ENCODE measurements at places on chromosomes 5 and 9. TPM values are rescaled to one million over a fixed set of nuclear protein-coding genes. Genes with fewer than 3 reads are reported as not detected.
A peak's percentile ranks its signal among the peaks of the same experiment; 100 is the strongest.

DNA sequence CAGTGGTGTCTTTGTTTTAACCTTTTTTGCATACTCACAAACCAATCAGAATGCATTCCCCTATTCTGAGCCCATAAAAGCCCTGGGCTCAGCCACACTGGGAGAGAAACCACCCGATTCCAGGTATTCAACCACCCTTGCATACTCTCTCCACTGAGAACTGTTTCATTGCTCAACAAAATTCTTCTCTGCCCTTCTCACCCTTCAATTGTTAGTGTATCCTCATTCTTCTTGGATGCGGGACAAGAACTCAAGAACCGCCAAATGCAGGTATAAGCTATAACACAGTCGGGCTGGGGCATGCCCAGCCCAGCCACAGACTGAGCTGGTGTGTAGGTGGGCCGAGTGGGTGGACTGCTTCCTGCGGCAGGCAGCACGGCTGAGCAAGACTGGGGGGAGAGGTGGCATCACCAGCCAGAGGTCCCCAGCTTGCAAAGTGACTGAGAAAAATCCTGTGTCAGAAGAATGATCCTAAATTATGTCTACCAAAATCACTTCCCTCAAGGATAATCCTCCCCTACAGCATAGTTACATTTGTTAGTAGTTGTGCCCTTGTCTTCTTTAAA, 141.0 kb downstream of the SSBP2 start:
- no peak for DNase-seq

The FBLL1 gene
- polyA plus RNA-seq = 0.48 TPM

GRCh38 chr5:45410304-45410995, 285.7 kb downstream of the HCN1 start:
- no peak for DNase-seq

The FAM219A gene
- polyA plus RNA-seq = 13.0 TPM

DNA sequence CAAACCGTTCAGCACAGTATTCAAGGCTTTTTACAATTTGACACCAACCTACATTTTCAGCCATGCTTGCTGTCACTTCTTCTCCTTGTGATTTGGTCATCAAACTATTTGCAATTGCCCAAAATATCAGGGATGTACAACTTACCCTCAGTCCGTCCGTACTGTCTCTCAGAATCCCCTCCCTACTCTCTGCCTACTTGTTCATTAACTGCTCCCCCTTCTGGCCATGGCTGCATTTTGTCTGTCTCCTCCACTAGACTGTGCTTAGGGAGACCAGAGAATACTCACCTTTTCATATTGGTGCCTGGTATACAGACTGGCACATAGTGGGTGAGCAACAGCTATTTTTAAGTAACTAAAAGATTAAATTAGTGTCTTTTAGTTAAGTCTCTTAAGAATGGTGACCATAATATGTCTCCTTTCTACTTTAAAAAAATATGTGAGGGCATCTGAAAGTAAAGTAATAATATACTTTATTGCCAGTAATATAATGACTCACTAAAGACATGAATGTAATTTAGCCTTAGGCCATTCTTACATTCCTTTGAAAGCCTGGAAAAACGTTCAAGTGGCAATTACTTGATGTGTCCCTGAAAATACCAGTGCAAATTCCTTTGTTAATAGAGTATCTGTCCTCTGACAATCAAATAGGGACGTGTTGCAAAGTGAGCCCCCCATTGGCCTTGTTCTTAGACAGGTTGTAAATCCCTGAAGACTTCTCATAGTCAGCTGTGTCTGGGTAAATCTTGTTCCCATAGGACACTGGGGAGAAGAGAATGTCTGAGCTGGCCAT, 27.8 kb downstream of the PRLR start:
- no peak for DNase-seq

DNA sequence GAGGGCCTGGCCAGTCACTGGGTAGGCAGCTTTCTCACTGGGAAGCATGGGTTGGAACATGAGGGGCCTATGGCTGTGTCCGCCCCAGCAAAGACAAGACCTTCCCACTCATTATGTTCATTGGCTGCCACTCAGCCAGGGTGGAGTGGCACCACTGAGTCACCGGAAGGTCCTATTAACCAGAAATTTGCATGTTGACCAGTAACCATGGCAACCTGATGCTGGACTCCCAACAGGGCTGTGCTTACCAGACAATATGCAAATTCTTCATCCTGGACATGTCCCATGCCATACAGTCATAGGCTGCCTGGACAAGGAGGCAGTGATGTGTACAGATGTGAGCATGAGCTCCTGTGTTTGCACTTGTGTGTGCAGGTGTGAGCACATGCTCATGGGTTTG, 66.7 kb downstream of the PSD2 start:
- no peak for DNase-seq

DNA sequence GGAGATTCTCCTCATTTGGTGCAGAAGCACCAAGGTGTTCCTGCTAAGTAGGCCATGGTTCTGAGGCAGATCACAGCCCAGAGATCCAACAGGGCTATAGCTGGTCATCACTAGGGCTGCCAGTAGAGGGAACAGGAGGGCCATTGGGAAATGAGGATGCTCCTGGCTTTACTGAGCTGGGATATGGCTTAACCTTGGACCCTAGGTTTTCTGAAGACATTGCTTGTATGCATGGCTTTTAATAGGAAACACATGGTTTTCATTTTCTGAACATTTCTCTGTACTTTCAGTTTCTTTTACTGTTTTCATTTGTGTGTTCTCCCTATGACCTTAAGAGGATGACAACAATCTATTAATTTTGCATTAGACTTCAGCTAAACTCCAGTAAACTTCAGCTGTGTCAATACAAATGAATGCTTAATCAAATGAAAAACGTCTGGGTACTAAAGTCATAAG, at the start of gene IFNW1:
IFNW1 (minus strand) TSS at position 406 of the 456 bp plus-strand sequence; CDS start at position 144, 262 bp downstream.
- DNase-seq = no peak

DNA sequence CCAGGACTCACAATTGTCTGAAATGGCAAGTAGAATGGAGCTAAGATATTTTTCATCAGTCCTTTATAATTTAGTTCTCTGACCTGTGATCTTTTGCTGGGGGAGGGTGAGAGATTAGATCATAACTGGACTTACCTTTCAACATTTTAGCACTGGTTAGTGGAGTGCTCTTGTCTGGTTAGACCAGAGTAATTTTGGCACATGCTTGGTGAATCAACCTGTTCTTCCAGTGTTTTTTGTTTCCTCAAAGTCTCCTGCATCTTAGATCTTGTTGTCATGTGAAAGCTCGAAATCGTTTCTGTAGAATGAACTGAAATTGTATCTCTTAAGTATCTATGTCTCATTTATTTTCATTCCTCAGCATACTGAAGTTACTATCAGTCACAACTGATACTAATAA, 122.4 kb downstream of the TLE4 start:
- no peak for DNase-seq

GRCh38 chr5:41127967-41128690, 57.0 kb upstream of the MROH2B start:
- DNase-seq = no peak

DNA sequence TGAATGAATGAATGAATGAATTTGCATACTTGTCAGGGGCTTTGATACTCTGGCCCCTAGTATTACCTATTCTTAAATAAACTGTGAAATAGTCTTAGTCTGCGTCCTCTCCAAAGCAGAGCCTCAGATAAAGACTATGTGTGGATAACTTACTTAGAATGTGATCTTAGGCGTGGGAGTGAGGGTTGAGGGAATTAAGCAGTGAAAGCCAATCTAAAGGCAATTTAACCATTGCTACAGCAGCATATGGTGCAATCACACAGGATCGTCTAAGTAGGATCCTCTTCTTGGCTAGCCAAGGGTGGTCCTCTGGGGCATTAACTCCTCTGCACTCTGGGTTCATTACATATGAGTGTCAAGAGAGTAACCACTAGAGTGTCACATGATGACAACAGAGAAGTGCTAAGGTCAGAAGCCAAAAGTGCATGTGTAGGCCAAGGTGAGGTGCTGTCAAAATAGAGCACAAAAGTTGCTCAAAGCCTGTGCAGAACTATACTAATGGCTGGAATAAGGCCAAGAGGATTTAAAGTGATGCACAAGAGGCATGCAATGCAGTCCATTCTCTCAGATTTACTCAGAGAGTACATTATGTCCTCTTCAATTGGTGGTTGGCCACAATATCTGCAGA, 274.4 kb upstream of the SEMA6A start:
- DNase-seq = peak; percentile 21

DNA sequence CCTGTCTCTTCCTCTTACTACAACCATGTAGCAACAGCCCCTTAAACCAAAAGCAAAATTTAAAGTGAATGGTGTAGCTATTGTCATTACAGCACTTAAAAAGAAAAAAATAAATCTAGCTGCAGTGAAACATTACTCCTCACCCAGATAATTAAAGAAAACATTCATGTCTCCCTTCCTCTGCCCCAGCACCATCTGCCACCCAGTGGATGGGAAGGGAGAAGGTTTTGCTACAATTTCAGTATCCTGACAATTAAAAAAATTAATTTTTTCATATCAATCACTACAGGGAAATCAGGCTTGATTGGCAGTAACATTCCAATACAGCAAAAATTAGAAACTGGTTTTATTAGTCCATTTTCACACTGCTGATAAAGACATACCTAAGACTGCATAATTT, 147.4 kb upstream of the PUM3 start:
- no peak for DNase-seq

DNA sequence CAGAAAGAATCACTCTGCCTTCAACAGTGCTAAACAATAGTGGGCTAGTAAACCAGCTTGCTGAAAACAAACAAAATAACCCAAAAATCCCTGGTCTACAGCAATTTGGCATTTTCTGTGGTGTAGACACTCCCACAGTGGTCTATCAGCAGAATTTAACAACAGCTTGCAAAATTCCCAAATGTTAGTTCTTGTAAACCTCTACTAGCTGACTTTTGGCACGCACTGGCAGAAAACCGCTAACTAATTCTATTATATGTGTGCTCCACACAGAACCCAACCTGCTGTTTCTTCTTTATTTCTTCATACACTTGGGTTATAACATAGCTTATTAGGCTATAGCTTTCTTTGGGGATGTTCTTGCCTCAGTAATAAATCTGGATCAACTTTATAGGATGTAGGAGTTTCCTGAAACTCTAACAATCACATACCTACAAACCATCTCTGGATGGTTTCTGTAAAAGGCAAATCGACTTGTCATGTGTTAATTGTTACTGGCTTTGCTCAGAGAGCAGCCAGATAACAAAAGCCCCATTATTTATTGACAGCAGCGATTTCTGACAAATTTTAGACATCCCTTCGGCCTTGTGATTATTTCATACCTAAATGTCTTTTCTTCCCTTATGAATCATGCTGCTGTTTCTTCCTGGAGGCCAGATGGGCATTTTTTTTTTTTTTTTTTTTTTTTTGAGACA, 82.7 kb upstream of the NAA35 start:
- DNase-seq = no peak

DNA sequence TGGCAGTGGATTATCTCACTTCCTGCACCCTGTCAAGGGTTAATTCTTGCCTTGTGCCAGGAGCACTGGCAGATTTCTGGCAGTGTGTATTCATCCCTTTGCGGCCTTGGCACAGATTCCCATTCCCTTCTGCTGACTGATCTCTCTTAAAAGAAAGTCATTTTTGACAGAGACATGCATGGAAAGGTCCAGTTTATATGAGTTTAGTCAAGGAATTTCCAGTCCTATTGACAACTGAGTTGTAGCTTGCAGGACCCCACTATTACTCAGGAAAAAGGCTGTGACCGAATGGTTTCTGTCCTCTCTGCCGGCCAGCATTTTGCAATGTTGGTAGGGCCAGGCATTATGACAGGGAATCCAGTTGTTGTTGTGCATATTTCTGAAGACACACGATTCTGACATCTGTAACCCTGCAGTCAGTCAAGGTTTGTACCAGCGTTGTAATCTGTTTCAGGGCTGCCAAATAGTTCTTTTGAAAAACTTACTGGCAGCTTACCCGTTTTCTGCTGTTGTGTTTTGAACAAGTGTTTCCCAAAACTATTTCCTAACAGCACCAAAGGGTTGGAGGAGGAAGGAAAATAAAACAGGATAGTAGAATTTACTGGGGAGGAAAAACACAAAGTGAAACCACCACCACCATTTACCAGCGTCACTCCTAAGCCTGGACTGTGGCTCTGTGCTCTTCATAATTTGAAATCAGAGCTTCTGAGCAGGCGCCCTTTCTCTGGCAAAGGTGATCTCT, 243.4 kb upstream of the KLF4 start:
- DNase-seq = no peak

DNA sequence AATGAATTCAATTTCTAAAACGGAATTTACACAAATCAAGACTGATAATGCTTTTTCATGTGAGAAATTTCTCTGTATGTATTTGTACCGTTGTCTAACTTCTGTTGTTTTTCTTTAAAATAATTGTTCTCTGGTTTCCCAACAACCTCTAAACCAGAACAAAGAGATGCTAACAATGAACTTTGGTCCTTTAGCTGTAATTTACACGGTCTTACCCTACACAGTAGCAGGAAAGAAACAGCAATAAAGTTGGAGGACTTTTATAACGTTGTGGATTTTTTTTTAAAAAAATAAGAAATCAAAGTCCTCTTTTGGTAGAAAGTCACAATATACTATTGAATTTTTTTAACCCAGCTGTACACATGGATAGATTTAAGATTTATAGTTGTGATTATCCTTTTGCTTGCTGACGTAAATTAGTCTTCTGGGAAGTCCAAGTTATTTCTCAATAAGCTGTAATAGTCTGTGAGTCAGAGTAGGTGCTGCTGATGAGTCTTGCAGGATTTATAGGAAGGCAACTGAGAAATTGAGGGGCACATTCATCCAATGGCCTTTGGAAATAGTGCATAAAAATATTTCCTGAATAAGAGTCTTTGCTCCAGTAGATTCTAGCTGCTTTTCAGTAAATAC, 76.8 kb upstream of the PCSK1 start:
- DNase-seq = no peak

DNA sequence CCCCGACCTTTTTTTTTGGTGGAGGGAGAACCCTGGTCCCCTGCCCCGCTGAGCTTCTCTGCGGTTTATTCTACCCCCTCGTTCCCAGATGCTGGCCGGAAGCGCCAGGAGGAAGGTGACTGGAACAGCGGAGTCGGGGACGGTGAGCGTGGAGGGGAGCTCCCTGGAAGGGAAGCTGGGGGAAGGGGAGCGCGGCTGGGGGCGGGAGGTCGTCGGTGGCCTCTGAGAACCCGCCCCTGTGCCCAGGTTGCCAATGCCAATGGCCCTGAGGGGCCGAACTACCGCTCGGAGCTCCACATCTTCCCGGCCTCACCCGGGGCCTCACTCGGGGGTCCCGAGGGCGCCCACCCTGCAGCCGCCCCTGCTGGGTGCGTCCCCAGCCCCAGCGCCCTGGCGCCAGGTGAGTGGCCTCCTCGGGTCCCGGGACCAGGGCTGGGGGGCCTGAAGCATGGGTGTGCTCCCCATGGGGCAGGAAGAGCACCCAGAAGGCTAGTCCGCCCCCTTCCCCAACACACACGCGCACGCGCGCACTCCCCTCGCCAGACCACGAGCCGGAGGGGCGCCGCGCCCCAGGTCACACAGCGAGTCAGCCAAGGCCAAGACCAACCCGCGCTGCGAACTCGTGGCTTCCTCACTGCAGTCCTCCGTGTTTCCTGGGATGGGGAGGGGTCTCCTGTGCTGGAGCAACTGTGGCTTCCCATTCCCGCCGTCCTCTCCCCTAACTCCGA, 10.6 kb downstream of the MYOZ3 start:
- no peak for DNase-seq

Data from left kidney (tissue), 8 donors.